ENCODE measurements at places on chromosomes 7 and 10.

GRCh38 chr7:81780914-81781693 lies 11.3 kb upstream of the HGF start:
- DNase-seq, result no peak

DNA sequence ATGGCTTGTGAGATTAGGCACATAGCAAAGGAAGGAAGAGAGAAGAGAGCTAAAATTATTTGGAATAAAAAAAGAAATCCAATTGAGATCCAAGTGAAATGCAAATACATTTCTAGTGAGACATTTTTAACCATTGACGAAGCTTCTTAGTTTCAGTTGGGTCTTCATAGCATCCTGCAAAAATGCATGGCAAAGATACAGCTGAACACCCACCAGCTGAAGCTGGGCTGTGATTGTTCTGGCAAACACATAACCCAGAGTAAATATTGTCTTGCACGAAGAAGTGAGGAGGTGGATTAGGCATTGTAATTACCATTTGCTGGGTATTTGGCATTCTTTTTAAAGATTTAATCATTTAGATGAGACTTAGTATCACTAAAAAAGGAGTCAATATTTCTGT lies 409.4 kb downstream of the GRM8 start:
- DNase-seq, result no peak

GRCh38 chr10:17430647-17431355 lies 23.6 kb downstream of the ST8SIA6 start:
- DNase-seq, result peak; percentile 77

GRCh38 chr7:131235489-131236317 lies 92.0 kb upstream of the MKLN1 start:
- peak; percentile 94 for DNase-seq

- DNase-seq, result no peak
Measured at GRCh38 chr10:33150889-33151288, 183.6 kb downstream of the NRP1 start.

- DNase-seq, result no peak
Measured at GRCh38 chr10:104045151-104046089, 40.3 kb downstream of the COL17A1 start.

- DNase-seq, result peak; percentile 11
Measured at GRCh38 chr10:60517805-60518204, 128.1 kb upstream of the ANK3 start.

DNA sequence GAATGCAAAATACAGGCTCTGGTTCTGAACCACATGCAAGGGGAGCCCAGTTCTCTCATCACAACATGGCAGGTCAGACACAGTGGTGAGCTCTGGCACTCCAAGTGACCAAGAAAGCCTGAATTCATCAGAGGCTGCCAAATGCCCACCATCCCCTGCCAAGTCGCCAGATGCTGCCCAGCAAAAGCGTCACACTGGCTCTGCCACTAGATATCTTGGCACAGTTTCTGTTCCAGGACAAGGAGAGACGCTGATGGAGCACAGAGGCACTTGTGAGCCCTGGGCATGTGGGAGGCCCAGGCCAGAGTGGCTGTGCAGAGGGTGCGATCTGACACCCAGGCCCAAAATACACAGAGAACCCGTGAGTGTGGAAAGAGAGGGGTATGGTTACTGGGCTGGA lies 57.8 kb downstream of the GAD2 start:
- no peak for DNase-seq

DNA sequence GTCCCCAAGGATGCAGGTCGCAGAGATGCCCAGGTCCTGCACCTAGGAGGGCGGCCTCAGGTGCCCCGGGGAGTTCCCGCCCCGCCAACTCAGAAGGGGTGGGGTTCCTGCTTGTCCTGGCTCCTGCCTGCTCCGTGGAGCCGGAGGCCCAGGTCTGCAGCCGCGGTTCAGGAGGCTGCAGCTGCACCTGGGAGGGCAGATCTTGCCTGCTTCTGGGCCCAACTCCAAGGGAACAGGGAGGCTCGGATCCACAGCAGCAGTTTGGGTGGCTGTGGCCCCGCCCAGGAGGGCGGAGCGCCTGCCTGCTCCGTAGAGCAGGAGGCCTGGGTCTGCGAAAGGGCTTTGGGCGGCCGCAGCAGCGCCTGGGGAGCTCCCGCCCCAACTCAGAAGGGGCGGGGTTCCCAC lies 108.2 kb upstream of the EGR2 start:
- peak; percentile 40 for DNase-seq

DNA sequence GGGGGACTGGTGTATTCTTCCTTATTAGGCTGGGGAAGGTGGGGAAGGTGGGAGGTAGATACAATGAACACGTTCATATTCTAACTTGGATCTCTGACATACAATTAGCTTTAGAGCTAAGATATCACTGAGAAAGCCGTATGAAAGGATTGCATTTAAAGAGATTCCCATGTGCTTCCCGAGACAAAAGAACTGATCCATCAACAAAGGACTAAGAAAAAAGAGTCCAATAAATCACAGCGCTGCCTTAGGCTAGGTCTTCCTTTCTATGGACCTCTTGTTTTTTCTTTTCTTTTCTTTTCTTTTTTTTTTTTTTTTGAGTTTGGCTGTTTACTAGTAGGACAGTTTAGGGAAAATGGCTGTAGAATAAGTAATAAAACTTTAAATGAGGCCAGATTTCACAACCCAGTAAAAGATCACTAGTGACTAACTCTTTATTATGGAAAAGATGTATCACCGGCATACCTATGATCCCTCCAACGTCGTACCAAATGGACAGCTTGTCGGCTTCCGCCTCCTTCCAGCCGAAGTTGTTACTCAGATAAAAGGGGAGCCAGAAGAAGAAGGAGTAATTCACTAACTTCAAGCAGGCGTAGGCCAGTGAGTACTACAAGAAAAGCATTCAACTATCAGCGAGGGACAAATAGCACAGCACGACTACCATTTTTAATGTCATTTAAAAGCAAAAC lies 50.0 kb downstream of the SLC37A3 start:
- peak; percentile 62 for DNase-seq

DNA sequence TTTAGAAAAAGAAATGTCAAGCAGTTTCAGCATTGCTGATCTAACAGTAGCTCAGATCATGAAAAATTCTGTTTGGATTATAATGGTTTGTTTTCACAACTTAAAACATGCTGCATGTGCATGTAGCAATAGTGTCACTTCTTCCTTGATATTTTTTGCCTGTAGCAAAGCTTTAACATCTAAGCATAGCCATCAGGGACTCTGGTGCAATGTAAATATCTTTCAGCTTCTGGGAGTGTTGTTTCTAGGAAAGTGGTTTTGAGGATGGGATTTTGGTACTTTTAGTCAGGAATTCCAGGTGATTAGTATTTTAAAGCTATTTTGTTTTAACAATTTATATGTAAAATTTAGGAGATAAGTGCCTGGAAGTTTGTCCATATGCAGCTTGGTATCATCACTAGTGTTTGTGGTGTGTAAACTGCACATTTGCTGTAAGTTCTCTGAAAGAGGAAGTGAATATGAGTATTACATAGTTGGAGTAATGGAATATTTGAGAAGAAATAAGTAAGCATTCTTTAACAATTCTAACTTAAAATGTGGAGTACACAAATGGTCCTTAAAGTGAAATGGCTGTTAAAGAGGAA lies 1.9 kb downstream of the RSBN1L start:
- DNase-seq, result no peak

GRCh38 chr10:5293691-5294550 lies 70.8 kb upstream of the UCN3 start:
- DNase-seq, result peak; percentile 92

DNA sequence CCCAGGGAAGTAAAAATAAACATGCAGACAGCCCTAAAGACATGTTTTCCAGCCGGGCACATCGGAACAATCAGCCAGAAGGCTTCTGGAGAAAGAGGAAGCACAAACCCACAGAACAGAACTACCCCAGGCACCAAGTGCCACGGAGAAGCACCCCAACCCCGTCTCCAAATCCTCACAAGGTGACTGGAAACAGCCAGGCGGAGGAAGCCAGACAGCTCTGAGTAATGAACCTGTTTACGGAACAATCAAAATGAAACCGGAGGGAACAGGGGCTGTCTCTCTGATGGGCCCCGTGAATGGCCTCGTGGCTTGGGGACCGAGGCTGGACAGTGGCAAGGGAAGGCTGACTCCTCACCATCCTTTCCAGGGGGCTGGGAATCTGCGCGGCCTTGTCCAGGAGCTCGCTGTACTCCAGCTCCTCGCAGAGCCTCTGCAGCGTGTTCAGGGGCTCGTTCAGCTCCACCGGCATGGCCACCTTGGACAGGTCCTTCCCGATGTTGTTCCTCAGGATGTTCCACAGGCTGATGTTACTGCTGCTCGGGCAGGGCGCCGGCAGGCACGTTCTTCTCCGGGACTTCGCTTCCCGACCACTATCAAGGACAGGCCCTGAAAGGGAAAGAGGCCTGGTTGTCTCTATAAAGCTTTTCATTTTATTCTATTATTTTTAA lies 77.0 kb upstream of the GSDME start:
- DNase-seq, result no peak

- no peak for DNase-seq
Measured at GRCh38 chr10:52762088-52762487, 10.5 kb downstream of the MBL2 start.

DNA sequence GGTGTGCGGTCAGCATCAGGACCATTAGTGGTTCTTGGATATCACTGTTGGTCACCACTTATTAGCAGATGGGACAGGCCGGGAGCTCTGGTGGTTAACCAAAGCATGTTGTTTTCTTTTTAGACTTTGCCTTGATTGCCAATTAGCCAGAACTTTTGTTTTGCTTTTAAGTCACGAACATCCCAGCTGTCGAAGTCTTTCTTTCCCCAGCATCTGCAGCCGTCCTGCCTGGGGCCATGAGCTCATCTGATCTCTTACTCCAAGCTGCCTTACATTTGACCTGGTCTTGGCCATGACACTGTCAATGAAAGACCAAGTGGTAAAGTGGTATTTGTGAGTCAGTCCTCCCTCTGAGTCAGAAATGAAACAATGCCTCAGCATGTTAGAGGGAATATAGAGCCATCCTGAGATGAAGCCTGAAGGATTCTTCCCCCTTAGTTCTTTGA lies 53.9 kb upstream of the CREB5 start:
- DNase-seq, result peak; percentile 87

GRCh38 chr7:52021343-52021742 lies 704.7 kb upstream of the COBL start:
- no peak for DNase-seq

DNA sequence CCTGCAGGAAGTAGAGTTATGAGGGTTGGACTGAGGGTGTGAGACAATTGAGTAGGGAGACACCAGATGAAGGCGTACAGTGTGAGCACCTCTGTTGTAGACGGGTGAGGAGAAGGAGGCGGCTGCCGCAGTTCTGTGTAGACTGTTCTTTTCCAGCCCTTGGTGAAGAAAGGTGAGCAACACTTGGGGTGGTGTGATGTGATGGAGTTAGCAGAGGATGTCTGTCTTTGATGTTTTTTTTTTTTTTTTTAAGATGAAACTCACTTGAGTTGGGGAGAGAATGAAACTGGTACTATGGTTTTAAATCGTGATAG lies 42.8 kb upstream of the RNF216 start:
- DNase-seq, result no peak

DNA sequence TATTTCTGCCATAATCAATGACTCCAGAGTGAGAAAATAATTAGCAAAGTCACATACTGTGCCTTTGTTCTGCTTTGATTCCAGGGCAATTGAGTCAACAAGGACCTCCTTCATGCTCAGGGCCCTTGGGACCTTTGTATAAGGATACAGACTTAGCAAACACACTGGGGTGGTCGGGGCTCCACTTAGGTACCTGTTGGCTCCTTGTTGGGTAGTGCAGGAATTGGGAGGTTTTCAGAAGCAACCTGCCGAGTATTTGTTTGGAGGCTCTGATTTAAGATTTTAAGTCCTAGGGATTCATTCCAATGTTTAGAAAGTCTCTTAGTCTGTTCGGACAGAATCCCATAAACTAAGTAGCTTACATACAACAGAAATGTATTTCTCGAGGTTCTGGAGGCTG lies 3.0 kb downstream of the ADCK2 start:
- no peak for DNase-seq

DNA sequence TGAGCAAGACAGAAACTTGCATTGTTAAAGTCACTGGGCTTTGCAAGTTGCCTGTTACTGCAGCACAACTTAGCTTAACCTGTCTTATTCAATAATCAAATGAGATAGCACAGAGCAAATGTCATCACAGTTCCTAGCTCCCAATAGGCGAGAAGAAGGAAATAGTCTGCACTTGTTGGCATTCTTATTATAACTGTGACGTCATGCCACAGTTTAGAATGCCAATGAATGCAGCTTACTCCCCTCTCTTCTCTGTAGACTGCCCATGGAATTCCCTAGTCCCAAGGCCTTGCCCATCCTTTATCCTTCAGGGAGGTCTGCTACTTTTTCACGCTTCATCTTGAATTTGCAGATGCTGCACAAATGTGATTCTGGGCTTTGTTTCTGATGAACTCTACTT lies 1094.9 kb upstream of the AUTS2 start:
- no peak for DNase-seq

GRCh38 chr10:15606377-15606776 lies 113.3 kb downstream of the ITGA8 start:
- DNase-seq, result no peak

GRCh38 chr7:151792086-151792485 lies 84.8 kb downstream of the PRKAG2 start:
- no peak for DNase-seq

DNA sequence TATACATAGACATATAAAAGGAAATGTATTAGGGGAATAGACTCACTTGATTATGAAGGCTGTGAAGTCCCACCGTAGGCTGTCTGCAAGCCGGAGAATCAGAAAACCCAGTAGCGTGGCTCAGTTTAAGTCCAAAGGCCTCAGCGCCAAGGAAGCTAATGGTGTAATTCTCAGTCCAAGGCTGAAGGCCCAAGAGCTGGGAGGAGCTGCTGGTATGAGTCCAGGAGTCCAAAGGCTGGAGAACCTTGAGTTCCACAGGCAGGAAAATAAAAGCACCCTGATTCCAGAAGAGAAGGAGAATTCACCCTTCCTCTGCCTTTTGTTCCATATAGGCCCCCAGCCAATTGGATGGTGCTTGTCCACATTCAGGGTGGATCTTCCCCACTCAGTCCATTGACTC lies 166.2 kb upstream of the TAC1 start:
- no peak for DNase-seq

- peak; percentile 94 for DNase-seq
Measured at GRCh38 chr7:116499168-116500077, at the start of gene CAV2. CAV2 (plus strand) TSS chr7:116499738; CDS start chr7:116499782, 44 bp downstream.

GRCh38 chr7:53315981-53316380 lies 280.5 kb downstream of the POM121L12 start:
- no peak for DNase-seq

DNA sequence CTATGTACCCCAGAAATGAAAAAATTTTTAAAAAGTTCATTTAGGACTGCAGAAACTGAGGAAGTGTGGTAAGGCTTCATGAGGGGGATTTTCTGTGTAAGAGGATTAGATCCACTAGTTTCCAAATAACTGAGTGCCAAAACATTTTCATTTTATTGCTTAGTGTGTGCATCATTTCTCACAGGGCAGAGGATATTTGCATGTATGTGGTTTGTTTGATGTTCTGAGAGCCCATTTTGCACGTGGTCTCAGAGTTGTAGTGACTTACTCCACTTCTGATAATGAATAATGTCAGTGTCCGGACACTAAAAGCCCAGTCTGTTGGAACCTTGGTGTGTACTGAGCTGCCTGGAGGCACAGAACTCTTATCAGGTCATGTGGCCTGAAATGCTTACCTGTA lies 299.9 kb downstream of the AUTS2 start:
- no peak for DNase-seq

Measured in epithelial cell of esophagus (primary cell).